Smooth muscle cell of bladder (primary cell): ENCODE measurements at places on chromosomes 5 and 9. TPM values are rescaled to one million over a fixed set of nuclear protein-coding genes. Genes with fewer than 3 reads are reported as not detected.

The DBN1 gene
- 130 and 139 TPM in 2 replicates for total RNA-seq

The SVEP1 gene
- 134 and 151 TPM in 2 replicates for total RNA-seq

The DAPK1 gene
- 23.8 and 30.0 TPM in 2 replicates for total RNA-seq

The B4GALT7 gene
- total RNA-seq = 36.3 and 43.5 TPM in 2 replicates

The ANKRD31 gene
- 0.09 and 0.14 TPM in 2 replicates for total RNA-seq

The CDKN2B-AS1 gene
- total RNA-seq = 3.6 and 4.8 TPM in 2 replicates

The ANKDD1B gene
- 0.28 and 1.1 TPM in 2 replicates for total RNA-seq

The SH3GL2 gene
- total RNA-seq = not detected in 2 replicates

The RHOBTB3 gene
- 304 and 322 TPM in 2 replicates for total RNA-seq

The TRPM3 gene
- total RNA-seq = 0.85 and 0.92 TPM in 2 replicates

The LCN15 gene
- total RNA-seq = not detected in 2 replicates

The IGIP gene
- total RNA-seq = 6.5 and 11.0 TPM in 2 replicates

The TAF11L12 gene
- not detected in 2 replicates for total RNA-seq

The NPR3 gene
- total RNA-seq = 144 and 422 TPM in 2 replicates

The ITGA2 gene
- total RNA-seq = 16.4 and 17.5 TPM in 2 replicates

The GADD45G gene
- 1.00 and 1.5 TPM in 2 replicates for total RNA-seq

The BRD8 gene
- total RNA-seq = 28.0 and 28.4 TPM in 2 replicates

The MARCHF11 gene
- total RNA-seq = not detected in 2 replicates

The THG1L gene
- 42.2 and 45.7 TPM in 2 replicates for total RNA-seq

The TIGD6 gene
- 7.4 and 10.3 TPM in 2 replicates for total RNA-seq

The CD180 gene
- total RNA-seq = 0.14 TPM in 1 of 2 replicates, not detected in the other

The OR2Y1 gene
- total RNA-seq = not detected in 2 replicates

The ITK gene
- total RNA-seq = under 0.01 TPM in 2 replicates

The ABITRAM gene
- total RNA-seq = 3.7 and 5.0 TPM in 2 replicates

The ENTPD8 gene
- not detected in 2 replicates for total RNA-seq

The BNC2 gene
- total RNA-seq = 27.5 and 27.6 TPM in 2 replicates

The DMRTA1 gene
- 0.14 and 0.28 TPM in 2 replicates for total RNA-seq

The RALGPS1 gene
- 1.7 and 2.0 TPM in 2 replicates for total RNA-seq

The SPATA31C1 gene
- not detected in 2 replicates for total RNA-seq

The PCDHA1 gene
- total RNA-seq = under 0.01 TPM in 2 replicates

The GAPT gene
- not detected in 2 replicates for total RNA-seq

The TMEM215 gene
- not detected in 2 replicates for total RNA-seq

The PAEP gene
- not detected in 2 replicates for total RNA-seq

The PCDHGC3 gene
- 38.1 and 41.7 TPM in 2 replicates for total RNA-seq

The SPINK13 gene
- 2.4 and 4.5 TPM in 2 replicates for total RNA-seq

The GPSM1 gene
- 27.4 and 37.9 TPM in 2 replicates for total RNA-seq

The GCNT4 gene
- total RNA-seq = 4.3 and 6.5 TPM in 2 replicates

The LHX6 gene
- total RNA-seq = not detected in 2 replicates

The ZMAT2 gene
- total RNA-seq = 63.7 and 78.2 TPM in 2 replicates

The DMGDH gene
- total RNA-seq = 2.3 and 2.7 TPM in 2 replicates

The CNTNAP3 gene
- total RNA-seq = 0.18 and 1.1 TPM in 2 replicates

The ASS1 gene
- 329 and 331 TPM in 2 replicates for total RNA-seq

The CTSL gene
- 574 and 635 TPM in 2 replicates for total RNA-seq

The SPATA6L gene
- total RNA-seq = 0.28 and 0.43 TPM in 2 replicates
